Hematopoietic multipotent progenitor cell treated with erythropoietin and hydrocortisone succinate and interleukin-3 and kit ligand, for 8 days (in vitro differentiated cells): ENCODE measurements at places on chromosomes 16 and 17.
A peak's percentile ranks its signal among the peaks of the same experiment; 100 is the strongest.

DNA sequence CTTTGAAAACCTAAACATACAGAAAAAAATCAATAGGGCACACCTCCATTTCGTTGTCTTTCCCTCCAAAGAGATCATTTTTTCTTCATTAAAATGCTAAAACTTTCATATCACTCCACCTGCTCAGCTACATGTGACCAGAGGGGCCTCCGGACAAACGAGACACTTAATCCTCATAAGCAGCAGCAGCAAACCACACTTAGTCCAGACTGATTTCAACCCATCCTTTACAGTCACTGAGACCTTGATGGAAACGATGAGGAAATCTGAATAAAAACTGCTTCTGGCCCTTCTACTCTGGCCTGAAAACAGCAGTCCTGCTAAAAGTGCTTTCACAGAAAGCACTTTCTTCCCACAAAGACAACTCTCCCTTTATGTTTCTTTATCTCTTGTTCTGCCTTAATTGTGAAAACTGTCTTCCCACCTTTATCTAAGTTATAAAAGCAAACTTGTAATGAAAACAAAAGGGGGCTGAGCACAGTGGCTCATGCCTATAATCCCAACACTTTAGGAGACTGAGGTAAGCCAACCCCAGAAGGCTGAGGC, 4.6 kb downstream of the ANKRD11 start:
- no peak for DNase-seq

DNA sequence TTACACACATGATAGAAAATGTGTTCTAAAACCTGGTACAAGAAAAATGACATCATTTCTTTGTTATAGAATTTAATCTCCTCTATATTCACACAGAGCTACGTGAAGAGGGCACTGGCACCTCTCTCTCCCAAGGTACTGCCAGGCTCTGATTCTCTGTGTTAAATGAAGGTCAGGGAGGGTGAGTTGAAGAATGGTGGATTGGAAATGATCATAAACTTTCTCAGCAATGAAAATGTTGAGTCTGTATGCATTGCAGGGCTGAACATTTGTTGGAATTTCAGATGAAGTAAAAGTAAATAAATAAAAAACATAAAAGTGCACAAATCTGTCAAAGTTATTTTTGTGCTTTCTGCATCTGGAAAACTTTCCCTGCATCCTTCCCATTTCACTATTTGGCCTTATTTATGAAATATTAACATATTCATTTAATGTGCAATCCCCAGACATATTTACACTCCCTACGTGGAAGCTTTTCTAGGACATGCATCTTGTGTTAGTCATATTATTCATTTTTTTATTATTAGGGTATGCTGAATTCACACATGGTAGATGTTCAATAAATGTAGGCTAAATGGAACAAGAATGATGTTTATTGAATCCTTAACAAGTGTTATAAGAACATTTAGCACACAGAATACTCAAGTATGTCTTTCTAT, 810.3 kb upstream of the CDH8 start:
- no peak for DNase-seq

DNA sequence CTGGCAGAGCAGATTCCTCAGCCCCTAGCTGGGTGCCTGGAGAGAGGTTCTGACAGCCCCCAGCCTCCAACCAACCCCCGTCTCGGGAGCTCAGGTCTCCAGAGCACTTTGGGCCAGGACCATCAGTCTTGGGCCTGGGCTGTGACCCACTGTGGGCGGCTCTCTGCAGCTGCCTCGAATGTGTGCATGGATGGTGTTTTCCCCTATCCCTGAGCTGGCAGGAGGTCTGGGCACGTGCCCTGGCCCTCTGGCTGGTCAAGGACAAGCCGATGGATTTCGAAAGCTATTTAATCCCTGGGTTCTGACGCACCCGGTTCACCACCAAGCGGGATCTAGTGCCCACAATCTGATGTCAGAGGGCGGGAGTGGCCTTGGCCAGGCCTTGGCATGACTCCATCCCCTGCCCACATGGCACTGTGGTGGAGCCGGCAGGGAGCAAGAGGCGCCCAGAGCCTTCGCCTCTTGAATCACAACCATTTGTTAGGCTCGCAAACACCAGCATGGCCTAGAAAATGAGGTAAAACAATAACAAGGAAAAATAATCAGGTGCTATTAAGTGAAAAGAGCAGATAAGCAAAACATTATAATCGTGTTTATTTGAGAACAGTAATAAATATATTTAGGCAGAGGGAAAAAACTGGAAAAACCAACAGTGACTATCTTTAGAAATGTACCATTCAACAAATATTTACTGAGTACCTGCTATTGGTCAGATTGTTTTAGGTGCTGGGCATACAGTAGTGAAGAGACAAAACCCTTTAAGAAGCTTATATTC, 69.3 kb upstream of the TOB1 start:
- peak; percentile 65 for DNase-seq

GRCh38 chr17:49136335-49136734, 3.8 kb downstream of the B4GALNT2 start:
- DNase-seq = no peak
